ENCODE measurements at places on chromosomes 11 and 22.

GRCh38 chr22:49764127-49764581, 63.5 kb downstream of the BRD1 start:
- DNase-seq = no peak

- no peak for DNase-seq
Observed at GRCh38 chr11:83192606-83193245, 786 bp upstream of the ANKRD42 start.

- no peak for DNase-seq
Observed at GRCh38 chr11:108483163-108483562, 15.0 kb downstream of the POGLUT3 start.

DNA sequence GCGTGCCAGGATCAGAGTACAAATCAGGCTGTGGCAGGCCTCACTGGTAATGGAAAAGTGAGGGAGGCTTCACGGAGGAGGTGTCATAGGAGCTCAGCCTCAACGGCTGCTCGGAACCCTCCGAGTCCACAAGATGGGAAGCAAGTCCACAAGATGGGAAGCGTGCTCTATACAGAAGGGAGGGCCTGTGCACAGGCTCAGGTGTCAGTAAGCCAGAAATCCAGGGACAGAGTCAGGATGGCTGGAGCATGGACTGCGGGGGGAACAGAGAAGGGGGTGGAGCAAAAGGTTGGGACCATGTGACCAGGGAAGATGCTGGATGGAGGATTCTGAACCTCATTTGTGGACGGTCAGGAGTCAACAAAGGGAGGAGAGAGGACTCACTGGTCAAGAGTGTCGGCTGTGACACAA, 3.4 kb upstream of the DPP3 start:
- DNase-seq = no peak

- no peak for DNase-seq
Observed at GRCh38 chr11:60744114-60744513, 12.6 kb upstream of the MS4A15 start.

DNA sequence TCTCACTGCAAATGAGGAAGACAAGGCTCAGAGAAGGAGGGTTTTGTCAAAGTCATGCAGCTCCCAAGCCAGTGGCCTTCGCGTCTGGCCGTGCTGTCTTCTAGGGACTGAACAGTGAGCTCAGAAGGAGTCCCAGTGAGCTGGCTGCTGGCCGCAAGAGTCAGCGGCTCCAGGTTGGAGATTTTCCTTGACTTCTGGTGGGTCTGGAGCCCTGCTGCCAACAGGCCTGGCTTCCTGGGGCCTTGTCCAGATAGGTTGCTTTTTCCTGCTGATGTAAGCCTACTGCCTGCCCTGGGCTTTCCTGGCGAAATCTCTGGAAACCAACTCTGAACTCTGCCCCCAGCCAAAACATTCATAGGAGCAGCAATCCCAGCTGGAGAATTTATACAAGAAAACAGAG, 272.7 kb upstream of the CADM1 start:
- no peak for DNase-seq

GRCh38 chr11:28739489-28740280, 631.5 kb downstream of the METTL15 start:
- DNase-seq = no peak

GRCh38 chr11:86793307-86793706, 7.0 kb upstream of the PRSS23 start:
- no peak for DNase-seq

GRCh38 chr11:65150509-65151299, 16.4 kb upstream of the SYVN1 start:
- DNase-seq = no peak

DNA sequence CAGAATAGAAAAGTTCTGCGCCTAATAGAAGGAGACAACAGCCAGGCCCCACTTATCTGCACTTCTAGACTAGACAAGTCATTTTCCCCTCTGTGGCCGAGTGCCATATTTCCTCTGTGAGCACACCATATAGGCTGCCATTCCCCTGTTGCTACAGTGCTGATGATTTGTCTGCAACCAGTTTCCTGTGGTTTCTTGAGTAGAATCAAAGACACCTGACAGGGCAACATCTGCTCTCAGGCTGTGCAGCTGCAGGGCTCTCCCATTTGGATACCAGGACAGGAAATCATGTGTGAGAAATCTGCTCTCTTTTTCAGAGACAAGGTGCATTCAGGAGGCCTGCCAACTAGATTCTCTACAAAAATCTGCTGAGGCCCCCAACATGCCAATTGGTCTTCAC, 879.3 kb downstream of the DLG2 start:
- no peak for DNase-seq

GRCh38 chr11:87443707-87444106, 406.0 kb downstream of the TMEM135 start:
- DNase-seq = no peak

DNA sequence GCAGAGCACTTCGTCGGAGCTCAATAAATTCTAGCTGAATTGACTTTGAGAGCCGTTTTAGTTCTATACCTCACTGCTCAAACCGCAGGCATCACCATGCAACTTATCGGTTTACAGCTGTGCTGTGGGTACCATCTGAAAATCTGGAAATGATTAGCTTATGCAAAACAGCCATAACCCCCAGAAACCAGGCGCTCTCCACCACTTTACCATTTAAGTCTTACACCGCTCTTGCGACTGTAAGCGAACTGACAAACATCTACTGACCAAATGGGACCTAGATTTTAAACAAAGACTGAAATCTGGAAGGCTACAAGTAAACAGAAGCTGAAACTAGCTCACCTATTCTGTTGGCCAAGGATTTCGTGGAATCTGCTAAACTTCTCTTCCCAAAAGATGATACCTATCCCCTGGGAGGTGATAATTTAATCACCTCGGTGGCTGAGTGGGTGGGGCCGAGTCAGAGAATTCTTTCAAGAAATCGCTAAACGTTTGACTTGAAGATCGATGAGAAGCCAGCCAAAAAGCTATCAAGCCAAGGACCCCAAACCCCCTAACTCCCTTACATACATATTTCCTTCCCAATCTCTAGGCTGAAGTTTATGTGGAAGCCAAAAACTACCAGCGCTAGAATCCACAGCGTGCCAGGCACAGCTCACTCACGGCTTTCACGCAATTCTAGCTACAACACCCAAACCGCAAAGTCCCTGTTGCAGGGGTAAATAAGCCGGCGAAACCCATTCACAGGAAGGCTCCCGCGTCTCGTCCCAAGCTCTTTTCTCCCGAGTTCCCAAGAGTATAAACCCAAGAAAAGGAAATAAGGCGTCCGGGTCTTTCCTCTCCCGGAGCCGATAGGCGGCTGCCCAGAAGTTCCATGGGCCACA, 644 bp downstream of the SPTY2D1 start:
- peak; percentile 12 for DNase-seq

GRCh38 chr11:121613724-121614123, 161.0 kb upstream of the SORL1-AS1 start:
- DNase-seq = no peak

DNA sequence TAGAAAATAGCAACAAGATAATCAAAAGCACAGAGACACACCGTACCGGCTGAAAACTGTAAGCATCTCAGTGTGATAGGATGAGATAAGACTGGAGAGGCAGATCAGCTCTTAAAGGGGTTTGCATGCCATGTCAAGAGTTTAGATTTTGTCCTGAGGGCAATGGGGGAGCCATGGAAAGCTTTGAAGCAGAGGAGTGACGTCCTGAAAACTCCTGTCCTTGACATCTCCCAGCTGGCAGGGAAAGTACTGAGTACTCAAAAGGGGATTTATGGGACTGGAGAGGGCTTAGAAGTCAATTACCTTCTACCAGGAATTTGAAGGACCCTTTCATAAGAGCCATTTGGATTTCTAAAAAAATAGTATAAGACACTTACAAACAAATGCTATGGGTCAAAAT, 420.5 kb upstream of the NARS2 start:
- DNase-seq = no peak

- no peak for DNase-seq
Observed at GRCh38 chr11:24619900-24620299, 123.0 kb downstream of the LUZP2 start.

- DNase-seq = no peak
Observed at GRCh38 chr22:45298934-45299505, 10.7 kb upstream of the FAM118A start.

DNA sequence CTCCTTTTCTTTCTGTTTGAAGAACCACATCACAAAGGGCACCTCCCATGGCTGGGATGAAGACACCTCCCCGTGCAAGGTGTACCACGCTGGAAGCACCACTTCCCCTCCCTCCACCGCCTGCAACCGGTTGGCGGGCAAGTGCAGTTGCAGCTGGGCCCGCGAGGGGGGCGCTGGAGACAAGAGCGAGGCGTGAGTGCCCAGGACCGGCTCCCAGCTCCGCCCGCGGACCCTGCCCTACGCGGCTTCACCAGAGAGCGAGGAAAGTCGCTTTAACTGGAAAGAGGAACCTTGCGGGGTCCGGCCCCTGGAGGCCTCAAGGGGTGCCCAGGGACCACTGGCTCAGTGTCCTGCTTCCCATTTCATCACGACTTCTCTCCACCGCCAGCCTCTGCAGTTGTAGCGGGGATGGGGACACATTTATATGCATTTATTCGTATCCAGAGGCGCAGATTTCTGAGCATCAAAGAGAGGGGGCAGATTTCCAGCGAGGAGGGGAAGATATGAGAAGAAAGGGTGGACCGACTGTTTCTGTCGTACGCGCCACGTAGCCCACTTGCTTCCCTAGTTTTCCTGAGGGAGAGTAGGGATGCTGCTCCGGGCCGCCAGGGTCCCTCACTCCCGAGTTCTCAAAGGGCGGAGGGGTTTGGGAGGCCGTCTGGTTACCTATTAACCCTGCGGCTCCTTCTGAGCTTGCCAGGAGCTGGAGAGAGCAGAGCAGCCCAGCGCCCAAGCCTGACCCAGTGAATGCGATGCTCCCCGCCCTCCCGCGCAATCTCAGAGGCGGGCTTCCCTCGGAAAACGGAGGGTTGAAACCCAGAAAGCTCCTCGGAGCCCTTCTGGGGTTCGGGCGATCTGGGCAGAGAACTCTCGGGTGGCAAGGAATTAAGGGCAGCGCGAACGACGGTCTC, 3.5 kb downstream of the ESAM start:
- DNase-seq = peak; percentile 94

GRCh38 chr22:22691716-22692701, 47.6 kb downstream of the GGTLC2 start:
- no peak for DNase-seq
